ENCODE measurements at places on chromosomes 6 and 20.

DNA sequence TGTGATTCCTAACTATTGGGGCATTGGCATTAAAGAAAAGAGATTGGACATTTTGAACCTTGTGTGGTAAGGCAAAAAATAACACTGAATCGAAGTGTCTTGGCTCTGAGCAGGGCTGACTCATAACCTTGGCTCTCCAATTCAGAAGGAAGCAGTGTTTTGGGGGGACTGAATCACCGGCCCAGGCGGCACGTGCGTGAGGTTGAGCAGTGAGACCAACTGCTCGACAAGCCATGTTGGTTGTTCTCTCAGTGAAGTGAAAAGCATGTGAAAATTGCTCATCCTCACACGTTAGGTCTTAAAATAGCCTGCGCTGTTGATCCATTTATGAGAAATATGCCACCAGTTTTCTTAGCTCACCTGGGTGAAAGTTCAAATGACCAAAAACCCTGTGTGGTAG lies 137.8 kb upstream of the SPACA1 start:
- DNase-seq, result no peak

- DNase-seq, result no peak
Observed at GRCh38 chr6:148997865-148998264, 251.0 kb downstream of the UST start.

DNA sequence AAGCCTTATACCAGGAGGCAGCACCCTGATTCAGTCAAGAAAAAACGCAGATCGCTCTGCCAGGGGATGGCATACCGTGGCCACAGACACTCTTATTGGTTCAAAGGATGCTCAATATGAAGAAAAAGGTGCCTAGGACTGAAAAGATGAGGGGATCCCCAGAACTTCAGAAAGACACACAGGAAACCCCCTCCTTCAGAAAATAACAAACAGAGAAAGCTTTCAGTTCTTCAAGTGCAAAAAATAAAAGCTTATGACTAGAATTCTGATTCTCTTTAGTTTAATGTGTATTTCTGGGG lies 17.7 kb upstream of the MYB start:
- DNase-seq, result no peak

DNA sequence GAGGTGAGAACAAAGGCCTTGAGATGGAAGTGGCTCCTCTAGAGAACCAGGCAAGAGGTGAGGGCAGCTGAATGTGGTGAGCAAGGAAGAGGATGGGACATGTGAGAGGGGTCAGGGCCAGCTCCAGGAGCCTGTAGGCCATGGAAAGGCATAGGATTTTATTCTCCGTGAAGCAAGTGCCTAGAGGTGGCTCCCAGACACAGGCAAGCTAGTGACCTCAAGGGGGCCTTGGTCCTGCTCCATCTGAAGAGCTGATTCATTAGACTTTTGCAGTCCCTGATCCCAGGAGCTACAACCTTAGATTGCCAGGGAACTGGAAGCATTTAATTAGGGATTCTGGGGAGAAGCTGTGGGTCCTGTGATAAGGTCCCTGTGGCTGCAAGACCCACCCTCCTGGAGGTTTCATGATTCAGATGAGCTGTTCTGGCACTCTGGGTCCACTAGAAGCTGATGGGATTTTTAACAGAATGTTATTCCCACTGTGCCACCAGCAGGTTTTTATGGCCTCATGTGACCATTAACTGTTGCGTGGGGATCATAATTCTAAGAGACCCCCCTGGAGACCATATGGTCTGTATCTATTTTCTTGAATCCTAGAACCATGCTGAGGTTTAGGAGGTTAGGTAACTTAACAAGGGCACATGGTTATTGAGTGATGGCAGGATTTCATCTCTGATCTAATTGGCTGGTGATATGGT lies 90.5 kb downstream of the ELOVL5 start:
- no peak for DNase-seq

- no peak for DNase-seq
Observed at GRCh38 chr20:45032781-45033180, 66.5 kb downstream of the STK4 start.

- no peak for DNase-seq
Observed at GRCh38 chr6:89066940-89067646, 13.5 kb upstream of the PNRC1 start.

- no peak for DNase-seq
Observed at GRCh38 chr6:8100159-8100854, 2.0 kb downstream of the EEF1E1 start.

DNA sequence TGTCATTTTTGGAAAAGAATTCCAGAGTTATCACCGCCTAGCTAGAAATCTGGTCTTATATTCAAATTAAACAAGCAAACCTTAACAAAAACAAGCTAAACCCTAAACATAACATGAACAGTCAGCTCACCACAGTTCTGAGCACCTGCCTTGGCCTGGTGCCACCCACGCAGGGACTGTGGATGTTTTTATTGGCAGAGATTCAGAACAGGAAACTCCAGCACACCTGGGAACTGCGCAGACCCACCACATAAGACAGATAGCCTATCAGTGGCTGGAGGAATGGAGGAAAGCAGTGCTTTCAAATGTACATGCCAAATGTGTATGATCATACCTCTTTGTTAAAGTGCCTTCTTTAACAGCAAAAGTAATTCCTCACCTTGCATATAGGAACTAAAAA lies 8.9 kb downstream of the SLC16A10 start:
- DNase-seq, result no peak

DNA sequence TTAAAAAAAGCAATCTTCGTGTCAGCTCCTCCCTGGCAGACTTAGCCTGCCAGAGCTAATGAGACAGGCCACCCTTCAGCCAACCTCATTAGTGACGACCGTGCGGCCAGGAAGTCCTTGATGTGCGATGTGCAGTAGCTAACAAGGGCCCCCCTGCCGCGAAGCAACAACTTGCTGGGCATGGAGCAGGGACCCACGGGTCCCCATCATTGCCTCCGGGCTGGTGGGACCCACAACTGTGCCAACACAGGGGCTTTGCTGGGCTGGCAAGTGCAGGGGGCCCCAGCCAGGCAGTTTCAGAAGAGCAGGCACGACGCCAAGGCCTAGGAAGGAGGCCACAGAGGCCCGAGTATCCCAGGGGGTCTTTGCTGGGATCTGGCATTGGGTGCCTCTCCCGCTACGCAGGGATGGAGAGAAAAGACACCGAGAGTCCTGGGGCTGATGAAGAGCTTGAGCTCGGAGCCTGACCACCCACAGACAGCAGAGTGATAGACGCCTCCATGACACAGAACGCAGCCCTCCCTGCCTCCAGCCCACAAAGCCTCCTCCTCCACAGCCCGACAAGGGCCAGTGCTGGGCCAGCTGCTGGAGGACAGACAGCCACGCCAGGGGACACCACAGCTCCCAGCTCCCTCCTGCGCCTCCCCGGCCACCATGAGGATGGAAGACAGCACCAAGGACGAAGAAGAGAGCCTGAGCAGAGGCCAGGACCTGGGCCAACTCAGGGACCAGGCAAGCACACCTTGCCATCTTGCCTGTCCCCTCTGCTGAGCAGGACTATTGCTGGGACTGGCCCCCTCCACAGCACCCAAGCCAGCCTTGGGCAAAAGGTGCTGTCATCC lies 96.6 kb downstream of the YTHDF1 start:
- no peak for DNase-seq

GRCh38 chr6:36195471-36196112 lies 952 bp upstream of the BRPF3 start:
- no peak for DNase-seq

DNA sequence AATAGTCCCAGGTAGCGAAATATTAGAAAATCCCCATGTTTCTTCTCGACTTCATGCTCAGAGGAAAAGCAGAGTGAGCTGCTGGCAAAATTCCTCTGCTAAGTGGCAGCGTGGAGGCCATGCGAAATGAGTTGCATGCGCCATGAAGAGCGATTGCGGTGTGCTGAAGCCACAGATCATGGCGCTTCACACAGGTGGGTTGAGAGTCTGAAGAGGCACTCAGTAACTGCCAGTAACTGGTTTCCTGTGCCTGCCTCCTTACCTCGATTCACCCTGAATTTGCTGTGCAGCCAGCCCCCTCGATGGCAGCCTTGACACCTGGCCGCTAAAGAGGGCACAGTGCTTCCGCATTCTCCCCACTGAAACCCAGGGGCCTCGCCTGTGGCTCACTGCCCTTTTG lies 301.5 kb downstream of the NRN1 start:
- DNase-seq, result no peak

- DNase-seq, result no peak
Observed at GRCh38 chr6:156752666-156753301, 24.4 kb upstream of the ARID1B start.

Data from effector memory CD8-positive, alpha-beta T cell (primary cell).